ENCODE measurements at places on chromosomes 6 and 20.

DNA sequence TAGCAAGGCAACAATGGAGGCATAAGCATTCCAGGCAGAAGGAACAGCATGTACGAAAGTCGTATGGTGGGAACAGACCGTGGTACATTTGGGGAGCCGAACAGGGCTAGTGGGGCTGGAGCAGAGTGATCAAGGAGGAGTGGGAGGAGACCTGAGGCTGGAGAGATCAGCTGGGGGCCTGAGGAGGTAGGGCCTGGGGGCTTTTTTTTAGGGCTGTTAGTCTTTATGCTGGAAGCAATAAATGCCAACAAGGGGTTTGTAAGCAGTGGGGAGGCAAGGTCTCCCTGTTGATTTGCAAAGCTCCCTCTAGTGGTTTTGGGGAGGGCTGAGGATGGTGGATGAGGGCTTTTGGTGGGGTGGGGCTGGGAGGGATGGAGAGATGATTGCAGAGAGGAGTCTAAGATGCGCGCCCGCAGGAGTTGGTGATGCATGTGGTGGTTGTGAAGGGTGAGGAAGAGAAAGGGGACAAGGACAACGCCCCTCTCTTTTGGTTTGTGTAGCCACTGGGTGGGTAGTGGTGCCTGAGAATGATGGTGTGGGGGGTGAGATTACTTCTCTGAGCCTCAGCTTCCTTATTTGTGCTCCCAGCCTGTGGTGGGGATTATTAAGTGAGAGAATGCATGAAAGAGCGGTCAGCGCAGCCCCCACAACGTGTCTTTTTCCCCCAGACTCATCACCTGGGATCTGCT is 74.1 kb upstream of the TOX2 start:
- no peak for DNase-seq

GRCh38 chr6:2147261-2147660 is 98.1 kb downstream of the GMDS start:
- DNase-seq: no peak

- no peak for DNase-seq
Measured at GRCh38 chr6:148244217-148244935, 98.3 kb upstream of the SASH1 start.

- no peak for DNase-seq
Measured at GRCh38 chr6:8530785-8531435, 95.6 kb upstream of the SLC35B3 start.

GRCh38 chr6:158121335-158121734 is 46.7 kb downstream of the SERAC1 start:
- no peak for DNase-seq

DNA sequence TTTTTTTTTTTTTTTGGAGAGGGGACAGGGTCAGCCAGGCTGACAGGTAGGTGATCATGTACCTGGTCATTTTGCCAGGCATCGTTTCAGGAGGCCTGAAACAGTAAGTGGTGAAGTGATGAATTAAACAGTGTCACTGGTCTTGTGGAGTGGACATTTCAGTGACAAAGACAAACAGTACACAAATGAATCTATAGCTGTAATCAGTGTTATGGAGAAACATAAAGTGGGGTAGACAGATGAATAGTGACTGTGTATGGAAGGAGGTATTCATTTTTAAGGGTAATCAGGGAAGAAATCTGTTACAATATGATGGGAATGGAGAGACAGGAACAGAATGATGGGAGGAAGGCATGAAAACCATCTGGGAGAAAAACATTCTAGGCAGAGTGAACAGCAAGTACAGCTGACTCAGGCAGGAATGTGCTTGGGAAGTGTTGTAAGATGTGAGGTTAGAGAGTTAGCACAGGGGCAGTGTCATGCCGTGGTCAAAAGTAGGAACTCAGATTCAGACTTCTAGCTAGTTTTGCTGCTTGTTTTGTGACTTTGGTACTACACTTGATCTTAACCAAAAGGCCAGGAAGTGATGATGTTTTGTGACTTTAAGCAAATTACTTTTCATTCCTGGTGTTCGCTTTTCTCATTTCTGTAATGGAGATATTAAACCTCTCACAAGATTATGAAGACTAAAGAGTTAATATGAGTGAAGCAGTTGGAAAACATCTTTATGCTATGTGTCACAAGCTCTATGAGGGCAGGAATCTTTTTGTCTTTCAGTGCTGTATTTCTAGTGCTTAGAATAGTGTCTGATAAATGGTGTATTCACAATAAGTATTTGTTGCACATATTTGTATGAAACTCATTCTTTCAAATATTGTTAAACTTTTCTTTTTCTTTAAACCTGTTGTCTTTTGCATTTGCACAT is 43.4 kb downstream of the QKI start:
- no peak for DNase-seq

DNA sequence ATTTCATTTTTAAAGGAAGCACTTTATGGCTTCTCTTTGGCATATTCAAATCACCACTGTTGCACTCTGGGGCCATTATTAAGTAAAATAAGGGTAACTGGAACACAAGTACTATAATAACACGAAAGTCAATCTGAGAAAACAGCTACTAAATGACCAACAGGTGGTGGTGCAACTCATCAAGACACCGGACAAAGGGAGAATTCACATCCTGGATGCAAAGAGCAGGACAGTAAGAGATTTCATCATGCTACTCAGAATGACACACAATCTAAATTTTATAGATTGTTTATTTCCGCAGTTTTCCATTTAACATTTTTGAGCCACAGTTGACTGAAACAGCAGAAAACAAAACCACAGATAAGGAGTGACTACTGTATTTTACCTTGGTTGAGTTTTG is 27.6 kb upstream of the LY86 start:
- no peak for DNase-seq

DNA sequence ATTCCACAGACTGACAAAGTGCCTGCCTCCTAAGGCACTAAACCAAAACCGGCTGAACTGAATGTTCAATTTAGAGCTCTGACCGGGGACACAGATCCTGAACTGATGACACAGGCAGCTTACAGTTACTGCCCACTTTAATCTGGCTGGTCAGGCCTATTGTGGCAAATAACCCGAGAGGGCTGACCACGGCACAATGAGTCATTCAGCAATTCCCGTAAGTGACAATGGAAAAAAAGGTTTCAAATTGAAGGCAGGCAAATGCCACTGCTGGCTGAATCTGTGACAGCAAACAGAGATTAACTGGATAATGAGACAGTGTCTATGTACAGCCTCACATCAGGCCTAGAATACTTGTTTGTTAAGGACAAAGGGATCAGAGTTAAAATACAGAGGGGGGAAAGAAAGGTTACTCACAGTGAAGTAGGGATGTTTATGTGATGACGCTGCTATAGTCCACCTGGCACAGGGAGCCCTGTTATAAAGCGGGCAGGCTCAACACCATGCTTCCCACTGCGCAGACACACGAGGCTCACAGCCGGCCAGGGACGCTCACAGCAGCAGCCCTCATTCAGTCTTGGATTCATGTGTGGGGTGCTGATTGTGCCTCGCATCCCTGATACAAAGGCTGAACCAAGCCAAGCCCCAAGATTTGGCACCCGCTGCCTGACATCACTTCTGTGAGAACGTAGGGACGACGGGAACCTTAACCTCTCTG is 54.4 kb downstream of the RTN4IP1 start:
- no peak for DNase-seq

GRCh38 chr6:138512609-138513008 is 13.3 kb upstream of the NHSL1 start:
- no peak for DNase-seq

DNA sequence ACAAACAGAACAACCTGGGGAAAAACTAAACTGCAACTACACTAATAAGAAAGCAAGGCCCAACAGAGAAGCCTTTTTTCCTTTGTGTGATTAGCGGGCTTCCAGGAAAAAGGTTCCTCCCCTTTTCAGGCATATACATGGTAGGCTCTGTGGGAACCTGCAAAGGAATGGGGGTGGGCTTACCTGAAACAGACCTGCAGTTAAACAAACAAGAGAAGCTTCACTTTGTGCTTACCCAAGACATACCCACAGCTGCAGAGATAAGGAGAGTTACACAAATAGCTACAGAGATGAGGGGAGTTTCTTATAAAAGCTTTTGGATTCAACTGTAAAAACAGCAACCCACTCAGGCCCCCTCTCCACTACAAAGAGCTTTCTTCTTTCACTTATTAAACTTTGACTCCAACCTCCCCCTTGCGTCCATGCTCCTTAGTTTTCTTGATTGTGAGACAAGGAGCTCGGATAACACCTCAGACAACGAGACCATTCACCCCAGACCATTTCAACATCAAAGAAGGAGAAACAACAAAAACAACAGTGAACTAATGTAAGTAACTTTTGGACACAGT is 30.9 kb downstream of the RNF146 start:
- no peak for DNase-seq

- DNase-seq: no peak
Measured at GRCh38 chr20:58651559-58651945, 469 bp downstream of the STX16 start.

GRCh38 chr20:13494019-13494418 is 144.7 kb downstream of the TASP1 start:
- no peak for DNase-seq

GRCh38 chr6:7087491-7087979 is 20.2 kb upstream of the RREB1 start:
- DNase-seq: no peak

GRCh38 chr6:157893238-157893637 is 70.2 kb downstream of the SNX9 start:
- DNase-seq: no peak

DNA sequence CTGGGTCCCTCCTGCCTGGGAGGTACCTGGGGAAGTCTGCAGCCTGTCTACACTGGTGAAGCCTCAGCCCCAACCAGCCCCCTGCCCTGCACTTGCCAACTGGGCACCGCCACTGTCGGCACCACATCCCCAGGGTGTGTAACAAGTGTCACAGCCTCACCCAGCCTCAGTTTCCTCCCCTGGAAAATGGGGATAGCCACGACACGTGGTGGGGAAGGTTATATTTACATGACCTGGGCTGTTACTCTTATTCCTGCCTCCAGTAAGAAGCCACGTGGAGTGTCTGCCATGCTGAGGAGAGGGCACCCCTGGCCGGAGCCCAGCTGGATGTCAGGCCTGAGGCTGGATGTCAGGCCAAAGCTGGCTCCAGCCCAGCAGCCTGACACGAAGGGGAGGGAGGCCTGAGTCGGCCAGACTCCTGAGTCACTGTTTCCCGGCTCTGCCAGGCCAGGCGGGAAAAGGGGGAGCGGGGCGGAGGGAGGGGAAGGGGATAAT is 44.9 kb downstream of the SNAI1 start:
- no peak for DNase-seq

GRCh38 chr6:97674802-97675201 is 391.8 kb upstream of the MMS22L start:
- DNase-seq: no peak

DNA sequence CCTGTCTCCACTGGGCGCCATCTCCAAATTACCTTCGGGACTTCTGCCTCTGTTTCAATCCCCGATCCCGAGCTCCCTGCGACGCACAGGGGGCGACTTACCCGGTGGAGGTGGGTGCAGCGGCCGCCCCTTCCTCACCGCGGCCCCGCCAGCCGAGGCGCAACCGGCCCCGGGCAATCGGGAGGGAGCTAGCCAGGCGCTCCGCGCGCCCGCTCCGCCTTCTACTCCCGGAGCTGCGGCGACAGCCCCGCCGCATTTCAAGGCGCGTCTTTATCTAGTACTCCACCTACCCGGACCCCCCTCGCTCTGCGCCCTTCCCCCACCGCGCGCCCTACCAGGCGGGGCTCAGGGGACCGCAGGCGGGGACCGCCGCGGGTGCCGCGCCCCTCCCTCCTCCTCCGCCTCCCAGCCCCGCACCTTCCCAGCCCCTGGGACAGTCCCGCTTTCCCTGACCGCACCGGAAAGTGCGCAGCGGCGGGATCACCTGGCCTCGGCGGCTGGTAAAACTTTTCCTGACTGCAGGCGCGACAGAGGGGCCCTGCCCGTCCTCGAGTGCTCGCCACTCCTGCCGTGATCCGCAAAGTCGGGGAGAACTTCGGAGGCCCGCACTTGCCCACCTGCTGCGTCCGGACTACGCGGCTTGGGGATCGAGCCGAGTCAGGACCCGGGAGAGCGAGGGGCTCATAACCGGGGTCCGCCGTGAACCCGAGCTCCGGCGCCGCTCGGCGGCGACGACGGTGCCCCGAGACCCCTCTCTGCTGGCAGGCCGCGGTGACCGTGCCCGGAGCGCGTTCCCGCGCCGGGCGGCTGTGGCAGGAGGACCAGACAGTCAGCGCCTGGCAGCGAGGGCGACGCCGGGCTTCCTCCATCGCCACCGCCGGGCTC is 8.0 kb upstream of the NKX2-2 start:
- DNase-seq: no peak

- no peak for DNase-seq
Measured at GRCh38 chr6:109521080-109521479, 38.1 kb upstream of the ZBTB24 start.

DNA sequence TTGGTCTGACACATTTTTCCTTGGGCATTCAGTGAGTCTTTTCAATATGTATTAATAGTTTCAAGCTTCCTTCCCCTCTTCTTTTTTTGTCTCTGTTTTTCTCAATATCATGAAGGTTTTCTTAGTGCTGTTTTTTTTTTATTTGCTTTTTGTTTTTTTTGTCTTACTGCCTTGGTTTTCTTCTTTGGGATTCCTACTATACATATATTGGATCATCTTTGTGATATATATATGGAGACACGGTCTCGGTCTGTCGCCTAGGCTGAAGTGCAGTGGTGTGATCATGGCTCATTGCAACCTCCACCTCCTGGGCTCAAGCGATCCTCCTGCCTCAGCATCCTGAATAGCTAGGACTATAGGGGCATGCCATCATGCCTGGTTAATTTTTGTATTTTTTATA is 43.8 kb downstream of the NCOA3 start:
- no peak for DNase-seq

- DNase-seq: no peak
Measured at GRCh38 chr6:74458536-74458935, 747.3 kb downstream of the COL12A1 start.

GRCh38 chr6:136751522-136751956 is 40.7 kb downstream of the MAP3K5 start:
- no peak for DNase-seq

DNA sequence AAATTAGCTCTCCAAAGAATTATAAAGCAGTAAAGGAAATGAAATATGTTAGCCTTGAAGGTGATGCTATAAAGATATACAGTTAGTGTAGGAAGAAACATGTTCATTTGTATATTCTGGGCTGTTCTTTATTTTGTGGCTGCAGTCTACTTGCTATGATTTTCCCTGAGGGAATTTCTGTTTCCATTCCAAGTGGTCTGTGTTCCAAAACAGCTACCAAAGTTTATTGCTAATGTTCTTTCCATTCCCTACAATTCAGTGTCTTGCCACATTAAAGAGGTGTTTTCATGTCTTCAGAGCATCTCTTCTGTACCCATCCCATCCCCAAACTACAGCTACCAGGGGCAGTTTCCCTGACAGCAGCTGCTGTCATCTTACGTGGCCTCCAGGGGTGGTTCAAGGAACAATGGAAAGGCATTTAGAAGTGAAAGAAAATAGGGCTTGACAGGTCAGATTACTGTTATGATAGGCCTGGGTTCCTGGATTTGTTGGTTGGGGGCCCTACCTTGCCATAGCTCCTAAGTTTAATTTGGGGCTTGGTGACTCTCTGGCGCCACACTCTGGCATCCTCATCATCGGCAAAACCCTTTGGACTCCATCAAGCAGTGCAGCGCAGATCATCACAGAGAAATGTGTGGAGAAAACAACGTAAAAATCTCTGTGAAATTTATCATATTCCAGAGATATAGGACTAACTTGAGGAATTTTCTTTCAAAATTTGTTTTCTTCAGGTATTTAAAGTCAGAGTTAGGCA is 33.8 kb upstream of the AIG1 start:
- DNase-seq: no peak

GRCh38 chr6:26360451-26361416 is 4.3 kb upstream of the BTN3A2 start:
- DNase-seq: no peak

All from stimulated activated CD8-positive, alpha-beta memory T cell treated with anti-CD3 and anti-CD28 coated beads, Interleukin-7, amount 100 ng/mL, for 24 hours (primary cell).